Fibroblast of villous mesenchyme (primary cell): ENCODE measurements at places on chromosomes 6 and 20.

GRCh38 chr6:17193106-17193775, 87.9 kb upstream of the RBM24 start:
- peak; percentile 5 for DNase-seq

DNA sequence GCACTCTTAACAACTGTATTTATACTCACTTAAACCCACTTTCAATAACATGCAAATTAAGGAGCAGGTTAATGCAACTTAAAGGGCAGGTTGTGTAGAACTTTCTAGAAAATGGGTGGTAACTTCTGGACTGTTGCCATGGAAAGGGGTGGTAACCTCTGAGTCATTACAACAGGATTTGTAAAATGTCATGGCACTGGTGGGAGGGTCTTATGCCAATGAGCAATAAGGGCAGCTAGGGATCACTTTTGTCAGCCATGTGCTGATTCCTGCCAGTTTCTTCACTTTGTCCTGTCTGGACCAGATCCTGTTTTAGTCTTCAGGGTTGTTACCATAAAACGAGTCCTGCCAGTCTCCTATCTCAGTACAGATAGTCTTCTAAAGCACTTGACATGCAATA, 560.5 kb upstream of the PTCHD4 start:
- DNase-seq = no peak

DNA sequence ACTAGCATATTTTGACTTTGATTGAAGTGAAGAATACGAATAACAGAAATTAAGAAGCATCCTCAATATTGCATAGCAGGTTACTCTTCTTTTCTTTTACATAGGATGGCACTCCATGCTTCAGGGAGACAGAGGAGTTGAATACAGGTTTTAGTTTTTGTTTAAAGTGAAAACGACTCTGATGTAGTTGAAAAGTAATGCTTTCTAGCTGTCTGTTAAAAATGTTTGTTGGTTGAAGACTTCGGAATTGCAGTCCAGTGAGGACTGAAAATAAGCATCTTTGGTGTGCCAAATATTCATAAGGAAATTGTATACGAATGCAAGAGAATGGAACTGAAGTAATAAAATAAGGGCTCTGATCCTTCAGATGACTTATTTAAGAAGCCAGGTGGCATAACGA, 618 bp upstream of the SLC16A10 start:
- DNase-seq = no peak

- no peak for DNase-seq
Observed at GRCh38 chr6:169445227-169445626, 191.6 kb upstream of the THBS2 start.
